ENCODE measurements at places on chromosomes 12 and 14.

DNA sequence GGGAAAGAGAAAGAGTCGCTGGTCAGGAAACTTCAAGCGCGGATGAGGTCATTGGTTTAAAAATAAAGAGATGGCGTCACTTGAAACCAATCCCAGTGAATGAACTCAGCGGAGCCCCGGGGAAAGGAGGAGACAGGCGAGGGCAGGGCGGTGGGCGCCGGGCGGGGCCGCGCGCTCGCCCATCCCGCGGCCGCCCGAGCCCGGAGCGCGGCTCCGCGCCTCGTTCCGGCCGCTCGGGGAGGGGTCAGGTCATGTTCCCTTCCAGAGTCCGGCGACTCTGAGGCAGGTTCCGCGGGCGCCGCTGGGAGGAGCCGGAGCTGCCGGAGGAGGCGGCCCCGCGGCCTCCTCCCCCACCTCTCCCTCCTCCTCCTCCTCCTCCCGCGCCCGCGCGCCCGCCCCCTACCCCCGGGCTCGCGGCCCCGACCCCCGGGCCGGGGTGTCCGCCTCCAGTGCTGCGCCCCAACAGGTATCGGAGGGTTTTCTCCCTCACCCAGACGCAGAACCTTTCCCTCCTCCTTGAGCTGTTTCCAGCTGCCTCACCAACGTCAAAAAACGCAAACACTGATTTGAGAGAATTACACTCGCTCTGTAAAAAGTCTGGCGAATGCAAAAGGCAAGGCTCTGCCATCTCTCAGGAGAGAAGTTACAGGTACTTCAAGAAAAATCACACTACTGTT is at the start of gene DUSP16:
Gene DUSP16, minus strand, starts transcription at position 279 of the 677 bp plus-strand sequence. CDS start 41,765 bp downstream, outside the sequence.
- DNase-seq, result peak; percentile 46

DNA sequence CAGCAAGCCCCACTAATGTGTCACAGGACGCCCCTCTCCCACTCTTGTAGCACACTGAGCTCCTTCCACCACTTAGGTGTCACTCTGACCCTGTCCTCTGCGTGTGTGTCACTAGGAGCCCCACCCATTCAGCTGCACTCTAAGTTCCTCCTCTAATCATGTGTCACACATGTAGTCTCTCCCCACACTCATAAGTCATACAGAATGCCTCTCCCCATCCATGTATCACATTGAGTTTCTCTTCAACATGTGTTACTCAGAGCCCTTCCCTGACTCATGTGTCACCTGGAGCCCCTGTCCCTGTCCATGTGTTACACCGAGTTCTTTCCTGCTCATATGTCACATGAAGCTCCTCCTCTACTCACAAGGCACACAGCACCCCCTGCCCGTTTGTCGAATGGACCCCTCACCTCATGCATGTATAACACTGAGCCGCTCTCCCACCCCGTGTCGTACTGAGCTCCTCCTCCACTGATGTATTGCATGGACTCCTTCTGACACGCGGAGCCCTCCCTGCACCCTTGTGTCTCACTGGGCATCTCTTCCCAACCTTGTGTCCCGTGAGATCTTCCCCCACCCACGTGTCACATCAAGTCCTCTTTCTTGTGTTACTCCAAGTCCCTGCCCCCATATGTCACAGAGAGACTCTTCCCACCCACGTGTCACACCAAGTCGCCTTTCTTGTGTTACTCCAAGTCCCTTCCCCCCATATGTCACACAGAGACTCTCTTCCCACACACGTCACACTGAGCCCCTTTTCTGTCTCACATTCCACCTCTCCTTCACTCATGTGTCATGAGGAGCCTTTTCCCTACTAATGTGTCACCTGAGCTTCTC is 31.0 kb downstream of the RTL1 start:
- no peak for DNase-seq

DNA sequence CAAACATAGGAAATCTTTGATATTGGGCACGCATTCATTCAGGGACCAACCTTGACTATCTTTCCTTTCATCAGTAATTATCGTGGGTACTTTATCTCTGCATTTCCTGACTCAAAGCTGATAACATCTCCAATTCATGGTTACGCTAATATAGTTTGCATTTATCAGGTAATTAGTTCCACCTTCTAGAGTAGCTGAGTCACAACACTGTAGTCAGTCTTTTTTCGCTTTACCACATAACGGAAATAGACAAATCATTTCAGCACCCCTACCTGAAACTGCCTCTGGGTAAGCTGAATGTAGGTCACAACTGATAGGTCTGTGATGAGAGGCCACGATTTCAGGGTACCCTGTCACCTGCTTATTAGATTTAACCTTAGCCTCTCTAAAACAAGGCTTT is 36.7 kb upstream of the IL22 start:
- DNase-seq, result no peak

DNA sequence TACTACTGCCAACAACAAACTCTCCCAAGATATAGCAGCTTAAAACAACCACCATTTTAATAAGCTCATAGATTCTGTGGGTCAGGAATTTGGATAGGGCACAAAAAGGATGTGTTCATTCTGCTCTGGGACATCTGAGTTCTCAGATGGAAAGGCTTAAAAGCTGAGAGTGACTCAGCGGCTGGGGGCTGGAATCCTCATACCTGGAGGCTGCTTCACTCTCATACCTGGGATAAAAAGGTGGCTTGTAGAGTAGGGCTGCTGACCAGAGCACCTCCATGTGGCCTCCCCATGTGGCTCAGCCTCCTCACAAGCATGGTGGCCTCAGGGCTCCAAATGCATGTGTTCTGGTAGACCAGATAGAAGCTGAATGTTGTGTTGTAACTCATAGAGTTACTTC is 20.2 kb upstream of the PELI2 start:
- DNase-seq, result no peak

DNA sequence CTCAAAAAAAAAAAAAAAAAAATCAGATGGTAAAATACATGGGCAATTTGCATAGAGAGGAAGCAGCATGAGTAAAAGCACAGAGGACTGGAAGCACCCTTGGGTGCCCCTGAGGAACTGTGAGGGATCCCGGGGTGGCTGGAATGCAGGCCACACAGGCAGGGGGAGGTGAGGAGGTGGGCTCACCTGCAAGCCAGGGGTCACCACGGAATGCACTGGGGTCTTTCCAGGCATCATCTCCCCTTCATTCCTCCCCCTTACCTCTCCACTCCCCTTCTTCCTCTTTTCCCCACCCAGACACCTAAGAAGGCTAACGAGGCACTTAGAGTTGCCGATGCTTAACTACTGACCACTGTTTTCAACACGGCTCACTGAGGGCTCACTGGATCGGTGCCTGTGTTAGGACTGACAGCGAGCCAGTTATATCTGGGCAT is 14.4 kb upstream of the HIP1R start:
- DNase-seq, result no peak

- DNase-seq, result no peak
These were observed 27.4 kb upstream of the CFL2 start for GRCh38 chr14:34741840-34742239.

DNA sequence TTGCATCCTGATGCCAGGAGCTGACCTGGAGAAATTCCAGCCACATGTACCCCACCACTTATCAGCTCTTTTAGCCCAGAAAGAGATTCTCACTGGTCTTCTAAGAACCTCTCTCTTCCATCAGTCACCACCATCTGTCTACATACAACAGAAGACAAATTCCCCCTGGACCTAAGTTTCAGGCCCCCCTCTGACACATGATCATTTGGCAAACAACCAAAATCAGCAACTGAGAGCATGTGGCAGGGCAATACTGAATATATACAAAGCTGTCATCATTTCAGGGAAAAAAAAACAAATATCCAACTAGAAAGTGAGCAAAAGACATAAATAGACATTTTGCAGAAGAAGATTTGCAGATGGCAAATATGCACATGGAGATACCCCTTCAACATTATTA is 180.2 kb downstream of the FOXN3 start:
- no peak for DNase-seq

DNA sequence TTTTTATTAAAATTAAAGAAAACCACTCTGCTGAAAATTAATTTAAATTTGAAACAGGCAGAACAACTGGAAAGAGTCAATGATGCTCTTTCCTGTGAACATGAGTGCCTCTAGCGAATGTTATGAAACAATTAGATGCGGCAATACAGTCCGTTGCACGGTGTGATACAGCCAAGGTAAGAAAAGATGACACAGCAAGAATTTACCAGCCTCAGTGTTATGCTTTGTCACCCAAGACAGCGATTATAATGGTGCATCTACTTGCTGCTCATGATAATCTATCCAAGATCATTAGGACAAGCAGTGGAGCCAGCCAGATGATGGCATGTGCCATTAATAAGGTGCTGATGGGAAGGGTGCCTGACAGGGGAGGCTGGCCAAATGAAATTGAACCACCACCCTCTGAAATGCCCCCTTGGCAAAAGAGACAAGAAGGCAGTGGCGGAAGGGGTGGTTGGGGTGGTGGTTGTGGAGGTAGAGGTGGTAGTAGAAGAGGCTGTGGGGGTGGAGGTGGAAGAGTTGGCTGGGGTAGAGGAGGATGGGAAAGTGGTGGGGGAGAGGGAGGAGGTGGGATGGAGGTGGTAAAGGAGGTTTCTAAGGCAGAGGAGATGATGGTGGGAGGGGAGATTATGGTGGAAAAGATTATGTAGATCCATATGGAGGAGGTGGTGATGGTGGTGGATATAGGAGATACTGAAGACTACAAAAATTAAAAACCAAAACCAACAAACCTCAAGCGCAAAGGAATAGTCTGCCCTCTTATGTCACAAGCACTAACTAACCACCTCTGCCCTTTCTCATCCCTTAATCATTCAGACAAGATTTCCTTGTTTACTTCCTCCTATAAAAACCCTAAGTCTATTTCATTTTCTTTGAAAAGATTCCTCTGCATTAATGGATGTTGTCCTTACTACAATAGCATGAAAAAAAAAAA is 4.0 kb upstream of the RESF1 start:
- DNase-seq, result no peak

DNA sequence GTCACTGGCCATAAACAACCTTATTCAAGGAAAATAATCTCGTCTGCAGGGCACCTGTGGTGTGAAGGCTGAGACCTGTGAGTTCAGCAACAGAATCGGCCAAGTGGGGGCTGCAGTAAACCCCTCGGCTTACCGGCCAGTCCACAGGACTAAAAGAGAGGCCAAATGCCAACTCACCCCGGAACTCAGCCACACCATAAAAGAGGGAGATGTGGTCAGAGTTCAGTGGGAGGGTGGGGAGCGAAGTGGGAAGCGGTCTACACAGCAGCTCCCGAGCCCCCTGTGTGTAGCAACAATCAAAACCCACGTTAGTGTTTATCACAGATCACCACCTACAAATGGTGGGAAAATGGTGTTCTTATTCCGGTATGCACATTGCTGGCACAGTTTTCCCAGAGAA is 153.0 kb downstream of the PIWIL1 start:
- no peak for DNase-seq

DNA sequence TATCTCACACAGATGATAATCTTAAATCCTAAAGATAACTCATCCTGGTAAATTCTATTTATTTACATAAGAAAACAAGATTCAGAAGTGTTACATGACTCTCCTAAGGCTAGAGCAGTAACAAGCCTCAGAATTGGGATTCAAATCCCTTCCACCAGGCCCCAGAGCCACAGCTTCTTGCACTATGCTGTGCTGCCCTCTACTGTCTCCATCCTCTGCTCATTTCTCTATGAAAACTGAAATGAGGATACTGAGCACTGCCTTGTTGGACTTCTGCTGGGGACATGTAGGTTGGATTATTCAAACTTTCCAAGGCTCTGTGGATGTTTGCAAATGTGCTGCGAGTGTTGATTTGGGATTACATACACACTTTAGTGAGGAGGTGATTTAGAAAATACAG is 23.5 kb upstream of the C12orf50 start:
- DNase-seq, result no peak

GRCh38 chr14:38868399-38869290 is 234.4 kb downstream of the SEC23A start:
- DNase-seq, result no peak

GRCh38 chr12:101777485-101777884 is 38.2 kb upstream of the SYCP3 start:
- no peak for DNase-seq

DNA sequence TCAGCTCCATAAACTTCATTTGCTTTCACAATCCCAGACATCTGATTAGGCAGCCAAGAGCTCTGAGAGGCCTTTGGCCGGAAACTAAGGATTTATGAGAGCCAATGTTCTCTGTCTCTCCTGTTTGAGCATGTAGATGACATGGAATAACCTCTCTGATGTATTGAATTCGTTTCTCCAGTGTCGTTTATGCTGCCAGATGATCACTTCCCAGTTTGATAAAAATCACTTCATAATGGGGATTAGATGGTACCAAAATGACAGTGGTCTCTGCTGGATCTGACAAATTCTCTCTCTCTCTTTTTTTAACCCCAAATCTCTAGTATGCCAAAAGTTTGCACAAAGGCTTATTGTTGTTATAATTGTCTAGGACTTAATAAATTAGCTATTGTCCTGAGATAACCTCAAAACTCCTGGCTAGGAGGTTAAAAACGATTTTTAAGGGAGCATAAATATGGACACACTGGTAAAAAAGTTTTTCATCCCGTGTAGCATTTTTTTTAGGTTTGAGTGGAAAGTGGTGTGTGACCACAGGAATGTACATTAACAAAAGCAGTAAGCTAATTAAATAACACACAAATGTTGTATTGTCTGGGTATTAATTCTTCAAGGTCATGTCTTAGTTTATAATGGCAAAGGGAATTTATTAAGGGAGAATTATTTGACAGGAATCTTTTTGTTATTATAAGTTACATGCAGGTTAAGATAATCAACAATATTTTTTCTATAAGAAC is 82.6 kb upstream of the USP44 start:
- no peak for DNase-seq

DNA sequence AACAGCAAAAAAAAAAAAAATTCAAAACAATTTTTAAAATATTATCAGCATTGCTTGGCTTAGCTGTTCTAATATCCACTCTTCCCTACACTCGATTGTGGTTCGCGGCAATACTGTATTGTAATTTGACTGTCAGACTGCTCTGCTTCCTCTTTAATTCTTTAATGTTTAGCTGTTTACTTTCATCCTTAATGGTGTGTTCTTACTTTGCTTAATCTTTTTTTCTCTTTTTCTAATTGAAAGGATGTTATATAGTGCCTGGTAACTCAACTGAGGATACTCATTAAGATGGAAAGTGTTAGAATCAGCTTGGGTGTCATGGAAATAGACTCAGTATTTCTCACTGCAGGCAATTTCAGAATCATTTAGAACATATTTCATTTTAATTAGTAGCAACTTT is 2.0 kb downstream of the ANO4 start:
- DNase-seq, result no peak

GRCh38 chr12:61384511-61384910 is 875.7 kb upstream of the USP15 start:
- no peak for DNase-seq

- no peak for DNase-seq
These were observed 113.5 kb downstream of the TMTC2 start for GRCh38 chr12:82800185-82800584.

DNA sequence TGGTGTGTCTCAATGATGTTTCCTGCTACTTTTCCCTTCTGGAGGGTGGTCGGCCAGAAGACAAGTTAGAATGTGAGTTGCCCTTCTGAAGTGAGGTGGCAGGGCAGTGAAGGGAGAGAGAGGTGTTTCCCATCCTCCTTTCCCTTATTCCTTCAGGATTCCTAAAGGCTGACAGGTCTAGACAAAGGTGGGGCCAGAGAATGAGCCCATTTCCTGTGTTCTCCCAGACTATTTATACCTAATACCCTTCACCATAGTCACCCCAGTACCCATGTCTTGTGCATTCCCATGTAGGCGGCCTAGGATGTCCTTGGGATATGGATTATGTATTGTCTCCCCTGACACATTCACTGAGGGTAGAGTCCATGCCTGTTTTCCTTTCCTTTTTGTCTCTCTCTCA is 7.0 kb downstream of the DGKA start:
- no peak for DNase-seq

Data from stimulated activated CD8-positive, alpha-beta memory T cell treated with anti-CD3 and anti-CD28 coated beads, Interleukin-4, amount 100 ng/mL, for 1 hour (primary cell).